ENCODE measurements at places on chromosomes 12 and 14.
A peak's percentile ranks its signal among the peaks of the same experiment; 100 is the strongest.

GRCh38 chr12:70267550-70267949 is 24.3 kb downstream of the CNOT2 start:
- DNase-seq: no peak

- DNase-seq: no peak
Measured at GRCh38 chr12:92288561-92288960, 142.9 kb upstream of the BTG1 start.

DNA sequence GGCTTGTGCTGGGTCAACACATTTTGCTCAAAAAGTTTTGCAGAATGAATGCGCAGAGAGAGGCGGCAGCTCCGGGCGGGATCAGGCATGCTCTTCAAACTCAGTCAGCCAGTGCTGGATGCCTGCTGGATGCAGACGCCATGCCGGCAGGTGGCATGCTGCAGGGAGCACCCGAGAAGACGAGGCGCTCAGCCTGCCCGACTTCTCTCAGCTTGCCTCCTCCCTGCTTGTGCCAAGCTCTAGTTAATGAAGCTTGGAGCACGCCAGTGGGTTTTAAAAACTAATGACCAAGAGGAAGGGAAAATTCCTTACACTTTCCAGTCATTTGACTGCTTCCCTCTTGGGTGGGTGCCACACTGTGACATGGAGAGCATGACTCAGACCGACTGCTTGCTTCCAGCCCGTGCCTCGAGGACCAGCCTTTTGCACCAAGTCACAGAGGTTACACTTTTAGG is 39.8 kb downstream of the SLC24A4 start:
- DNase-seq: no peak

DNA sequence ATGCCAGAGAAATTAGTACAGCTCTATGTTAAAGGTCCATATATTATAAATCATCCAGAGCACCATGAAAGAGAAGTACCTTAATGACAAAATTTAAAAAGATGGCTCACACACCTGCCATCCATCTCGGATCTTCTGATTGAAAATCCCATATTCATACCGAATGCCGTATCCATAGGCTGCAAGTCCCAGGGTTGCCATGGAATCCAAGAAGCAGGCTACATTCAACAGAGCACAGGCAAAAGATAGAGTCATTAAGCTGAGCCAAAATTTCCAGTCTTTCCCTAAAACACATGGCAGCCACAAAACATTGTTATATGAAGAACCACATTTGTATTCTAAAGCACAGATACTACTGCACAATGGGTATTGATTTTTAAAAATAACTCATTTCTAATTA is 12.7 kb downstream of the PYGL start:
- DNase-seq: no peak

GRCh38 chr12:131060011-131060703 is 106.5 kb downstream of the ADGRD1 start:
- no peak for DNase-seq

GRCh38 chr12:54195737-54196347 is 7.1 kb upstream of the SMUG1 start:
- DNase-seq: no peak

DNA sequence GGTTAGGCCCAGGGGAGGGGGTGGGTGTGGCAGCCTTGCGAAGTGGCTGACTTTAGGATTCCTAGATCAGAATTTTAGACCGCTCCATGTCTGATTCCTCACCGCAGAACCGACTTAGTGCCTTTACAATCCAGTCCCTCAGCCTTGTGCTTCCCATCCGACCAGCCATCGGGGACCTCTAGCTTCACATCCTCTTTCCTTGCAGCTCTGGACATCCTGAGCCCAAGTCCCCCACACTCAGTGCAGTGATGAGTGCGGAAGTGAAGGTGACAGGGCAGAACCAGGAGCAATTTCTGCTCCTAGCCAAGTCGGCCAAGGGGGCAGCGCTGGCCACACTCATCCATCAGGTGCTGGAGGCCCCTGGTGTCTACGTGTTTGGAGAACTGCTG is 557 bp downstream of the COPS7A start:
- DNase-seq: peak; percentile 49

DNA sequence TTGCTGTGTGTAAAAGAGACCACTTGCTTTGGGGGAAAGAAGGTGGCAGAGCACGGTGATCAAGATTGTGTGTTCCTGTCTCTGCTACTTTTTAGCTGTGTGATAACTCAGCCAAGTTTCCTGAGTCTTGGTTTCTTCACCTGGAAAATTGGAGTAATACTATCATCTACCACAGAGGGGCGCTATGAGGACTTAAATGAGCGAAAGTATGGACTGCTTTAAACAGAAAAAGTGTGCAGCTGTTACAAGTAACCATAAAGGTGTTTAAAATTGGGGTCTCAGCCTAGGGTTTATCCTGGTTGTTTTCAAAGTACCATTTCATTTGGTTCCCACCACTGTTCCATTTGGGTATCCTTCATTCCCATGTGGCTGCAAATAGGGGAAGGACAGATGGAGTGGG is 65.9 kb upstream of the WSCD2 start:
- no peak for DNase-seq

- DNase-seq: no peak
Measured at GRCh38 chr12:132595183-132595582, 15.2 kb downstream of the LRCOL1 start.

DNA sequence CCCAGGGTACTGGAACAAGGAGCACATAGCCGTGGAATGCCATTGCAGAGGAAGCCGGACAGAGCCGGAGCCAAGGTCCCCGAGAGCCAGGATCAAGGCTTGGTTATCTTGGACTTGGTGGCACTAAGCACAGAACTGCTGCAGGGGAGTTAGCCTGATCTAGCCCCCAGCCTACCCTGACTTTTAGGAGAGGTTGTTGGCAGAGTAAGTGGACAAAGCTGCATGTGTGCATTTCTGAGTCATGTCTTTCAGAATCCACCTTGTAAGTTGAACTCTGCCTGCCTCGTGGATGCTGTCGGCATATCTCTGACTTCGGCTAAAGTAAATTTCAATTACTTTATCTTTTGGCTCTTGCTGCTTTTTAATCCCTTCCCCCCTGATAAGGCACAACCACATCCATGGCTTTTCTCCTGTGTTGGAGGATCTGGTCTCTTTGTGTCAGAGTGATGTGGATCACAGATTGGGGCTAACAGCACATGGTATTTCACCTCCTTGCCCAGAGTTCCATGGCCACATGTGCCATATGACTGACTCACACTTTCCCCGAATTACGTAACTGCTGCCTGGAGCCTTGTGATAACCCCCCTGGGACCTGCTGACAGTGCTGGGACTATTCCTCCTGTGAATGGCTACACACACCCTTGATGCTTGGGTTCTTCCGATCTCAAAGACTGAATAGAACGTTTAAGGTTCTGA is 240.3 kb downstream of the EMP1 start:
- no peak for DNase-seq

Measured in activated CD4-positive, alpha-beta memory T cell treated with anti-CD3 and anti-CD28 coated beads, Interleukin-2, amount 10 ng/mL, durations not matched to agents 7 days and 5 days (primary cell).